ENCODE measurements at places on chromosomes 16 and 17.
A peak's percentile ranks its signal among the peaks of the same experiment; 100 is the strongest.

DNA sequence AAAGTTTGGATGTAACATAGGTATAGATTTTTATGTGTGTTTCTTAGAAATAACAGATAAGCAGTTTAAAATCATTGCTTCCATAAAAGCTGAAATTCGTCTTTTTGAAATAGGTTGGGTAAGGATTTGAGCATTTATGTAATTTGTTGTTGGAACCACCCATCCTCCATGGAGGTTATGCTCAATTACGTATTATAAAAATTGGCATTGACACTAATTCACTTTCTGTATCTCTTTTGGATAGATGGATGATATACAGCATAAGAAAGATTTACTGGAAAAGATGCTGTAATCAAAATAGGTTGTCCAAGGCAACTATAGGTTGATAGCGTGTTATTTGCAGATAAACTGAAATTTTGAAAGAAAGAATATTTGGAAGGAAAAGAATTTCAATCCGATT lies 105.5 kb downstream of the PRKCA start:
- DNase-seq, result no peak

DNA sequence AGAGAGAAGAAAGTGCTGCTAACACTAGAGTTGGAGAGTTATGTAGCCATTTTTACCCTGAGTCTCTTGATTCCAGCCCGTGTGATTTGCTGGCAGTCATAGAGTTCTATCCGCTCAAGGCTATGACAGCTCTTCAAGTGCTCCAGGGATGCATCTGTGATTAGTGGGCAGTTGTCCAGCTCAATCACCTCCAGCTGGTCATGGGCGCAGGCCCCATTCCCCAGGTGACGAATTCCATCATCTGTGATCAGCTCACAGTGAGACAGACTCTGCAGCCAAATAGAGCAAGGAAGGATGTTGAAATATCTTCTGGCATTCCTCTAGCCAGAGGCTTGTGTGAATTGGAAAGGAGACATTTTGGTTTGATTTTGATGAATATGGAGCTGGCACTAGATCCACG lies 38.4 kb upstream of the STAC2 start:
- DNase-seq, result no peak

GRCh38 chr16:89122322-89122851 lies 28.7 kb downstream of the ACSF3 start:
- peak; percentile 73 for DNase-seq

DNA sequence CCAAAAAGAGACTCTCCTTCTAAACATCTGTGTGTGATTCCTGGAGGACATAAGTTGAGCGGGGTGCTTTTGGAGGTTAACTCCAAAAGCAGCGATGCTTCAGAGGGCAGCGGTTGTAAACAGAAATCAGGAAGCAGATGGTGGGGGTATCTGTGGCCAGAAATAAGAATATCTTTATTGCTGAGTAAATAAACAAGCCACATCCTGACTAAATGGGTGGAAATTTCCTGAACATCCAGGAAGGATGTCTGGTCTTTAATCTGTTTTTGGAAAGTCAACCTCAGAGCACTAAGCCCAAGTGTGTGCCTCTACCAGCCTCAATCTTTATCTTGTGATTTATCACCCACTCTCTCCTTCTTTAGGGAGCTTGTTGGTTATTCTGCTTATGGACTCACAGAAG lies 123.3 kb downstream of the CDH13 start:
- no peak for DNase-seq

- DNase-seq, result peak; percentile 94
Observed at GRCh38 chr16:711548-712320, 3.2 kb upstream of the METRN start.
